ENCODE measurements at places on chromosomes 2 and 18. TPM values are rescaled to one million over a fixed set of nuclear protein-coding genes. Genes with fewer than 3 reads are reported as not detected.

DNA sequence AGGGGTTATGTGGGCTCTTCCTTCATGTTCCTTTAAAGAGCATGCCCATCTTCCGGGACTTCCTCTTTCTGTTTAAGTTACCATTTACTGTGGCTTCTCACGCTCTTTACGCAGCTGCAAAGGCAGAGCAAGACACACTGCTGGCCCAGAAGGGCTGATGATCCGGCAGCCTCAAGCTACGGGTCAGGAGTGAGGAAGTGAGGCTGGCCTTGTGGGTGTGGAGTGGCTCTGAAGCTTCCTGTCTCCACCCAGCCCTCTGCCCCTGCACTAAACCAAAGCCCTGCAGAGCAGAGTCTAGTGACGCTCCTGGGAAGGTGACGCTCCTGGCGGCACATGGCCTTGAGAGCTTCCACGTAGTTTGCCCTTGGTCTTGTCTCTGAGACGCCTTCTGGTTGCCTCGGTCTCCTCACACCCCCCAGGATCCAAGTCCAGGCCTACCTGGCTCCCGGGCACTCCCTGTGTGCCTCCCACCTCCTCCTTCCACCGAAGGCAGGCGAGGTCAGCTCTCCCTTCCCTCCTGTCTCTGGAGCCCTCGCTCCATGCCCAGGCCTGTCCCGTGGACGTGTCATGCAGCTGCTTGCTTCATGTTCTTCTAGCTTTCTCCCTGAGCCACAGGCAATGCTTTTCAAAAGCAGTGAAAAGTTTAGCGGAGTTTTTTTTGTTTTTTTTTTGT, 50.3 kb downstream of the ARL4C start:
- no peak overlapping the region for H3K4me3 ChIP-seq
- peaks cover 11% of the 10 kb centered on the region for H3K4me1 ChIP-seq
- no peaks in the 10 kb centered on the region for H3K36me3 ChIP-seq
- no peak overlapping the region for H3K27ac ChIP-seq

C2orf66 gene
- total RNA-seq: not detected

GRCh38 chr2:111172666-111173065, 52.0 kb downstream of the BCL2L11 start:
- H3K4me3 ChIP-seq: no peak overlapping the region
- peaks cover 31% of the 10 kb centered on the region for H3K4me1 ChIP-seq
- H3K27ac ChIP-seq: no peak overlapping the region

GRCh38 chr2:233468047-233468740, 98.4 kb downstream of the USP40 start:
- H3K27ac ChIP-seq: no peak overlapping the region
- H3K27me3 ChIP-seq: no peaks in the 10 kb centered on the region
- no peak for DNase-seq

Data from cardiac muscle cell (in vitro differentiated cells and primary cell).